GM23338 (cell line): ENCODE measurements at places on chromosomes 16 and 17. TPM values are rescaled to one million over a fixed set of nuclear protein-coding genes. Genes with fewer than 3 reads are reported as not detected.

SCNN1G gene
- 0.97 and 1.1 TPM in 2 replicates for polyA plus RNA-seq

GH1 gene
- polyA plus RNA-seq, result 0.57 TPM in 1 of 2 replicates, not detected in the other

KRT25 gene
- polyA plus RNA-seq, result not detected in 2 replicates

MILR1 gene
- polyA plus RNA-seq, result 0.39 TPM in 1 of 2 replicates, not detected in the other

RAB37 gene
- polyA plus RNA-seq, result 3.3 and 3.6 TPM in 2 replicates

SPN gene
- 0.52 and 0.82 TPM in 2 replicates for polyA plus RNA-seq

KRT33A gene
- not detected in 2 replicates for polyA plus RNA-seq
